ENCODE measurements at places on chromosomes 7 and 10. TPM values are rescaled to one million over a fixed set of nuclear protein-coding genes. Genes with fewer than 3 reads are reported as not detected.

DNA sequence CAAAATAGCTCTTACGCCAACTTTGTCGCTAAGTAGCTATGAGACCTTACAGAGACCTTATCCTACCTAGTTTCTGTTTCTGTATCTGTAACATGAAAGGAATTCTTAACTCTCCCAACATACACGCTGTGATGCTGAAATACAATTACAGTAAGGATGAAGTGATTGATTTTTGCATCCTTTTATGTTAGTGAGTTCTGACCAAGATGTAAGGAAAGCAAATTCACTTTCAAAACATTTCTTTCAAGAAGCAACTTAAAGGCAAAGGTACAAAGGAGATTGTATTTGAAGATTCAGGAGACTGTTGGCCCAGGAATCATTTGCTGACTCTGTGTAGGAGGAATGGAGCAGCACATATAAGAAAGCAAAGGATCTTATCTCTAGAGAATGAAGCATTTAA is 7.1 kb upstream of the ANK3 start:
- DNase-seq: no peak

DNA sequence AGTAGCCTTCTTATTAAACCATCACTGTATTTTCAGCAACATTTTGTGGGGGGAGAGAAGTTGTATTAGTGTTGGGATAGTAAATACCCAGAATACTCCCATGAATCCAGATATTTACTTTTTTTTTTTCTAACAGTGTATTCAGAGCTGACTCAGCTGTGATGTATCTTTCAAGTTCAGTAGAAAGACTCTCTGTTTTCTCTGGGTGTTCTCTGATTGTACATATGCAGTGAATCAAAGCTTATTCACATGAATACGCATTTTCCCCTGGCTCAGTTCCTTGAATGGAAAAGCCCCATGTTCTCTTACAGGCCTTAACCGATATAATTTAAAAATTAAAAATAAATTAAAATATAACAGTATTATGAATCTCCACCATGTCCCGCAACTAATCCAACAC is 1.3 kb downstream of the TFPI2 start:
- DNase-seq: no peak

- no peak for DNase-seq
Measured at GRCh38 chr10:43135656-43136055, 2.6 kb upstream of the CSGALNACT2 start.

DNA sequence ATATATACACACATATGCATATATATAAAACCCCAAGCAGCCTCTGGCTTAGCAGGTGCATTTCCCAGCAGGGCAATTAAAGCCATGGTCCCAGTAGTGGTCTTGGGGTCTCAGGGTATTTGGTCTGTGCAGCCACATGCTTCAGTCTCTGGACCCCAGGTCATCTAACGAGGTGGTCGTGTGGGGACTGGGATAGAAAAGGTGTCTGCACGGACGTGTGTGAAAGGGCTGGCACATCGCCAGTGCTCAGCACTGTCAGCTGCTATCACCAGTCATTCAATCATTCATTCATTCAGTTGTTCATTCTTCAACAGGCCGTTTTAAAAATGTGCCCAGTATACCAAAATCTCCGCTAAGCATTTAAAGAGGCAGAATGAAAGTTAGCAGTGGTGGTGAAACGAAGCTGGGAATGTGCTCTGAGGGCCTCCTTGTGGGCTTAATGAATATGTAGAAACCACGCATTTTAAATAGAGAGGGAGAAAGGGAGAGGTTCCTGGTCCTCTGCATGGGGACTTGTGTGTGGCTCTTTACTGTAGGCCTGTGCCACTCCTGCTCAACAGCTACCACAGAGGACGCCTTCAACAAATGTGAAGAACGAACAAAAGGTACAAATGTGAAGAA is 170.4 kb downstream of the EGFR start:
- DNase-seq: no peak

DNA sequence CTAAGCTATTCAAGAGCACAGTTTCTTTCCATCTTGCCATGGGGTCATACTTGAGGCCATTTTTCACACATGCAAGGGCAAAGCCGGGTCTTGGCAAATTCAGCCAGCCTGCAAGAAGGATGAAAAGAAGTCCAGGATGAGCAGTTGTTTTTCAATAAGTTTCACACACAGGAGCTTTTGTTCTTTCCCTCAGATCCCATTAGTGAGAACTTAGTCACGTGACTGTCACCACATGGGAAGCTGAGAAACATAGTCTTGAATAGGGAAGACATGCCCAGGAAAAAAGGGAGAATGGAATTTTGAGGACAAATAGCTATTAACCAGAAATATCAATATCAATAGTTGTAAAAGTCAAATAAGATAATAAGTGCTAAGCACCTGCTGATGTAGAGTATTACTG is 137.7 kb downstream of the AHR start:
- no peak for DNase-seq

- no peak for DNase-seq
Measured at GRCh38 chr7:117143066-117143465, 179.8 kb downstream of the WNT2 start.

GRCh38 chr10:5413012-5413938 is 918 bp downstream of the NET1 start:
- peak; percentile 67 for DNase-seq

DNA sequence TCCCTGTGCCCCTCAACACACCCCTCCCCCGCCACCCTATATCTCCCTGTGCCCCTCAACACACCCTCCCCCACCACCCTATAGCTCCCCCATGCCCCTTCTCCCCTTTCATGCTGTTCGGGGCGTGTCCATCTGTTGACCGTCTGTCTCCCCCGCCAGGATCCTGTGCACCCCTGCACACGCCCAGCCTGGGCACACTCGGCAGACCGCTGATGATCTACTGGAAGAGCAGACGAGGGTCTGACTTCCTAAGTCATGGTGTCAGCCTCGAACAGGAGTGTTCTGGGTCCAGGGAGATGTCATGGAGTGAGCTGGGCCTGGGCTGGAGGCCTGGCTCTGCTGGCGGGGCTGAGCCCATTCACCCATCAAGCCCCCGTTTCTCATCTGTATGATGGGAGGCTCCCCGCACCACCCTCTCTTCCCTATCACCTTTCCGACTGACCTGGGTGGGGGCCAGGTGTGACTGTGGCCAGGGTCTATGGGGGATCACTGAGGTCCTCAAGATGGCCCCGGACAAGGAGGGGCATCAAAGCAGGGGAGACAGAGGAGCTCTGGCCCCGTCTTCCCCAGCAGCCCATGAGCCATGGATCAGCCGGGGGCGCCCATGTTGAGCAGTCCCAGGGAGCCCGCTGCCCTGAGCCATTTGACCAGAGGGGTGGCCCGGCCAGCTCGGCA is 48.3 kb downstream of the PDGFA start:
- DNase-seq: no peak

- no peak for DNase-seq
Measured at GRCh38 chr10:30048768-30049517, 10.4 kb downstream of the JCAD start.

GRCh38 chr7:50293509-50294179 is 10.9 kb upstream of the IKZF1 start:
- no peak for DNase-seq

DNA sequence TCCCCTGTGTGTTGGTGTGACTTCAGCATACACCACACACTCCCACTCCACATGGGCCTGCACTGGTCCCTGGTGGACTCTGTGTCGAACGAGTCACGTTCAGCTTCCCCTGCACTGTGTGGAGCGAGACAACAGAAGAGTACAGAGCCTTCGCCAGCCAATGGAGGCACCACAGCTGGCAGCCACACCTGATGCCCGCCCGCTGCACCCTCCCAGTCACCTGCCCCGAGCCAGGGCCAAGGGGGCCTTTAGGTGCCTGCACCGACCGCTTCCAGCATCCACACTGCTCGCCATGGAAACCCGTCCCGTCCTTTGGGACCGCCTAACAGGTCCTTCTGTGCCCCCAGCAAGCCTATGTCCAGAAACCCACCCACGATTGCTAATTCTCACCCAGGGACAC is 9.2 kb downstream of the FOXL3 start:
- DNase-seq: no peak

- DNase-seq: peak; percentile 14
Measured at GRCh38 chr10:13270877-13271551, 28.9 kb downstream of the PHYH start.

- peak; percentile 26 for DNase-seq
Measured at GRCh38 chr10:62992145-62992721, 140.9 kb upstream of the NRBF2 start.

- no peak for DNase-seq
Measured at GRCh38 chr7:107196834-107197610, 28.2 kb downstream of the HBP1 start.

GRCh38 chr7:47404010-47404409 is 177.9 kb downstream of the TNS3 start:
- no peak for DNase-seq

- DNase-seq: no peak
Measured at GRCh38 chr7:18038382-18038781, 10.7 kb upstream of the PRPS1L1 start.

- peak; percentile 73 for DNase-seq
Measured at GRCh38 chr7:88243345-88243909, 23.6 kb upstream of the SRI start.

GRCh38 chr10:80163741-80164341 is 31.3 kb downstream of the PLAC9 start:
- peak; percentile 47 for DNase-seq

GRCh38 chr7:68604541-68604940 is 993.7 kb upstream of the AUTS2 start:
- no peak for DNase-seq

GRCh38 chr10:111511751-111512150 is 434.9 kb downstream of the ADRA2A start:
- peak; percentile 2 for DNase-seq

DNA sequence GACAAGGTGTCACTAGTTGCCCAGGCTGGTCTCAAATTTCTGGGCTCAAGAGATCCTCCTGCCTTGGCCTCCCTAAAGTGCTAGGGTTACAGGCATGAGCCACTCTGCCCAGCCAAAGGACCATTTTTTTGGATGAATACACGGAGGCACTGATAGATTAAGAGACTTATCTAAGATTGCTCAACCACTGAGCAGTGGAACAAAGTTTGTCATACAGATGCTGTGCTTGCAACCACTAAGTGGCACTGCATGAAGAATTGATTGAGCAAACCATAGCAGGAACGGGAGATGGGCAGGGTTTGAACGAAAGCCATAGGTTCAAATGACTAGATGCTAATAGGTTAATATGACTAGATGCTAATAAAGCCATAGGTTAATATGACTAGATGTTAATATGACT is 61.1 kb downstream of the EBLN1 start:
- no peak for DNase-seq

- DNase-seq: no peak
Measured at GRCh38 chr7:151819866-151820265, 57.0 kb downstream of the PRKAG2 start.

DNA sequence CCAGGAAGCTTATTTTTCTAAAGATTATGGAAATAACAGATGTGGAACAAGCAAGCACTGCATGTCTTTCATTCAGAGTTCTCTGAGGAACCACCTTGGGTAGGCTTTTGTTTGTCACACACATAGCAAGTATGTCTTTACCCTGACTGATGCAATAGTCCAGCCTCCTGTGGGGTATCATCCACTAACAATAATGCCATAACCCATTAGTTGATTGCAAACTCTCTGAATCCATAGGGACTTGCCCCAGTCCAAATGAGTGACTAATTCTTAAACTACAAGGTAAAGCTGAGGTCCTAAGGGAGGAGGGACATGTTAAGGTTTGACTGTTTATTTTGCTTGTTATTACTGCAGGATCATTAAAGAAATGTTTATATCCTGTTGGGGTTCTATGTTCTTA is 151.4 kb upstream of the PRPS1L1 start:
- no peak for DNase-seq

GRCh38 chr7:1671594-1672451 is 1.7 kb downstream of the ELFN1 start:
- DNase-seq: no peak

DNA sequence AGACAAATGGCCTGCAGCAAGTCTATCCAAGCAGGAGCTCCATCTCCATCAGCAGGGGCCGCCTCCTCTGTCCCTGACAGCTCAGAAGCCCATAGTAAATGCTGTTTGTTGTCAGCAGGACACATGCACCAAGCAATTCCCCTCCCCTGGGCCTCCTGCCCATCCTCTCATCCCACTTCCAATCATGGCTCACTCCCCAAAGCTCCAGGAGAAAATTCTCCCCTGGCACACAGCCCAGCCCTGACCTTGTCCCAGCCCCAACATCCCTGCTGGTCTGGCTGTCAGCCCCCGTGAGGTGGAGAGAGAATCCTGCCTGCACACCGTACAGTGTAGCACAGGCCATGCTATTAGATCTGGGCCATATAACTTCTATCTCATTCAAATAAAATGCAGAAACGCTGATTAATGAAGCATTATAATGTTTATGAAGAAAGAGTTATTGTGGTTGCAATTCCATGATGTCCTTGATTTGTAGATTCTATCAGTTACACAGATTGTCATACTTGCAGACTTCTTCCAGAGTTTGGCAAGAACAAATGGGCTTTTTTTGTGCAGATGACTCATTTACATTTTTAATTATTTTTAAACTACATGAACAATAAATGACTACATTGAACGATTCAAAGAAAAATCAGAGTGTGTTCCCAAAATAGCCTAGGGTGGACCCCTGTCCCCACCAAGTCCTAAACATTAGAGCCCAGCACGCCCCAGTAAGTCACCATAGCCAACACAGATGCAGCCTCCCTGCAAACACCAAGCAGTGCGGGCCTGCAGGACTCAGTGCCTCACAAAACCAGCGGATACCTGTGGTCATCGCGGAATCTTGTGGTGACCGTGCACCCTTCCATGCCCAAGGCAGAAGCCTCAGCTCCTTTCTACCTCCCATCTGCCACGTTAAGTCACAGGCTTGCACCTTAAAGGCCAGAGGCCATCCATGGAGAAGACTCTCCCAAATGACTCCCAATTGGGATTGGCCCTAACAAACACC is 70.1 kb downstream of the COBL start:
- DNase-seq: peak; percentile 65

GRCh38 chr7:155066417-155066950 is 3.6 kb upstream of the HTR5A start:
- DNase-seq: peak; percentile 99

DNA sequence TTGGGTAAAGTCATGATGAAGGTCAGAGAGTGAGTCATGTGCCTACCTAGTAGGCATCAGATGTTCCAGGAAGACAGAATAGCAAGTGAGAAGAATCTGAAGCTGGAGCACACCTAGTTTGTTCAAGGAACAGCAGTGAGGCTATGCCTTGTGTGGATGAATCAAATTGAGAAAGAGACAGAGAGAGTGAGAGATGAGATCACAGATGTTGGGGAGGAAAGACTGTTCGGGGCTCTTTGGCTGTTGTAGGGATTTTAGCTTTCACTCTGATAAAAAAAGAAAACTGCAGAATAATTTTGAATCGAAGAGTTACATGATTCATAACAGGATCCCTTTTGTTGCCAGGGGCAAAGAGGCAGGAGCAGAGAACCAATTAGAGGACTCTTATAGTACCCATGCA is 6.3 kb downstream of the LIPF start:
- no peak for DNase-seq

PRR15 gene
- not detected for total RNA-seq

NUTM2E gene
- total RNA-seq: 0.21 TPM

SPOCK2 gene
- total RNA-seq: 0.78 TPM

ARHGEF5 gene
- total RNA-seq: 0.70 TPM

FRAT1 gene
- 1.3 TPM for total RNA-seq

ZNF727 gene
- total RNA-seq: not detected

DNTT gene
- not detected for total RNA-seq

PTPRN2 gene
- total RNA-seq: 0.24 TPM

ADGRA1 gene
- total RNA-seq: 16.8 TPM

CCDC146 gene
- total RNA-seq: 3.4 TPM

CNTNAP2 gene
- not detected for total RNA-seq

CYP3A4 gene
- total RNA-seq: 0.11 TPM

RARRES2 gene
- 252 TPM for total RNA-seq

SFMBT2 gene
- total RNA-seq: 0.08 TPM

LUC7L2 gene
- 82.3 TPM for total RNA-seq

OPN1SW gene
- 2.8 TPM for total RNA-seq

SLC29A4 gene
- total RNA-seq: 4.4 TPM

SEC31B gene
- total RNA-seq: 4.9 TPM

Data from myocyte (in vitro differentiated cells).